ENCODE measurements at places on chromosomes 1 and 21.
A peak's percentile ranks its signal among the peaks of the same experiment; 100 is the strongest.

GRCh38 chr1:27100335-27101053 lies 54.4 kb downstream of the SLC9A1 start:
- DNase-seq, result no peak

DNA sequence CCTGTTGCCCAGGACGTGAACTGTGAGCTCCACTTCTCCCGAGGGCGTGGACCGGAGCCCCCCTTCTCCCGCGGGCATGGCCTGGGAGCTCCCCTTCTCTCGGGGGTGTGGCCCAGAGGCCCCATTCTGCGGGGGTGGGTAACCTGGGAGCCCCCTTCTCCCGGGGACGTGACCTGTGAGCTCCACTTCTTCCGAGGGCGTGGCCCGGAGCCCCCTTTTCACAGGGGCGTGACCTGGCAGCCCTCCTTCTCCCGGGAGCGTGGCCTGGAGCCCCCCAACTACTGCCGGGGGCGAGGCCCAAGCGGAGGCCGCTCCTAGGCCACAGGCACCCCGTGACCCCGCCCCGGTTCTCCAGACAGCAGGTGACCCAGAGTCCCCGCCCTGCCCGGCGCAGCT lies 320 bp downstream of the C1orf174 start:
- peak; percentile 8 for DNase-seq

GRCh38 chr1:32241001-32241763 lies 5.8 kb upstream of the FAM167B start:
- peak; percentile 46 for DNase-seq

DNA sequence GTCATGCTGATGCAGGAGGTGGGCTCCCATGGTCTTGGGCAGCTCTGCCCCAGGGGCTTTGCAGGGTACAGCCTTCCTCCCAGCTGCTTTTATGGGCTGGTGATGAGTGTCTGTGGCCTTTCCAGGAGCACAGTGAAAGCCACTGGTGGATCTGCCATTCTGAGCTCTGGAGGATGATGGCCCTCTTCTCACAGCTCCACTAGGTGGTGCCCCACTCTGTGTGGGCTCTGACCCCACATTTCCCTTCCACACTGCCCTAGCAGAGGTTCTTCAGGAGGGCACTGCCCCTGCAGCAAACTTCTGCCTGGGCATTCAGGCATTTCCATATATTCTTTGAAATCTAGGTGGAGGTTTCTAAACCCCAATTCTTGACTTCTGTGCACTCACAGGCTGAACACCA lies 1188.6 kb downstream of the MRPL39 start:
- DNase-seq, result no peak

DNA sequence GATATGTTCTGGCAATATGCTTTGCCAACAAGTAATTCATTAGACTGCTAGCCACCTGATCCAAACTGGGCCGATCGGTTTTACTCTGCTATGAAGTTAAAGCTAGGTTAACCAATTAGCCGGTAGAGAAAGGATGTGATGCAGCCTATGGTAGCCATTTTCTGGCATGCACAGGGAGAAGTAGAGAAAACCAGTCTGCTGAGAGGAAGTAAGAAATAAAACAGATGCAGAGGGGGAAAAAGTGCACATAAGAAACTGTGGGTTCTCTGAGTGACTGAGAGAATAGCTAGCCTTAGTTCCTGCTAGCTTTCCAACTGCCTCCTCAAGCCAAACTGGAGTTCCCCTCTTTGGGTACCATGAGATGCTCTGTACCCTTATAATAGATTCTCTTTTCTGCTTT lies 52.8 kb downstream of the ARID4B start:
- DNase-seq, result no peak

- DNase-seq, result no peak
Measured at GRCh38 chr1:187682112-187682511, 853.4 kb downstream of the PLA2G4A start.

DNA sequence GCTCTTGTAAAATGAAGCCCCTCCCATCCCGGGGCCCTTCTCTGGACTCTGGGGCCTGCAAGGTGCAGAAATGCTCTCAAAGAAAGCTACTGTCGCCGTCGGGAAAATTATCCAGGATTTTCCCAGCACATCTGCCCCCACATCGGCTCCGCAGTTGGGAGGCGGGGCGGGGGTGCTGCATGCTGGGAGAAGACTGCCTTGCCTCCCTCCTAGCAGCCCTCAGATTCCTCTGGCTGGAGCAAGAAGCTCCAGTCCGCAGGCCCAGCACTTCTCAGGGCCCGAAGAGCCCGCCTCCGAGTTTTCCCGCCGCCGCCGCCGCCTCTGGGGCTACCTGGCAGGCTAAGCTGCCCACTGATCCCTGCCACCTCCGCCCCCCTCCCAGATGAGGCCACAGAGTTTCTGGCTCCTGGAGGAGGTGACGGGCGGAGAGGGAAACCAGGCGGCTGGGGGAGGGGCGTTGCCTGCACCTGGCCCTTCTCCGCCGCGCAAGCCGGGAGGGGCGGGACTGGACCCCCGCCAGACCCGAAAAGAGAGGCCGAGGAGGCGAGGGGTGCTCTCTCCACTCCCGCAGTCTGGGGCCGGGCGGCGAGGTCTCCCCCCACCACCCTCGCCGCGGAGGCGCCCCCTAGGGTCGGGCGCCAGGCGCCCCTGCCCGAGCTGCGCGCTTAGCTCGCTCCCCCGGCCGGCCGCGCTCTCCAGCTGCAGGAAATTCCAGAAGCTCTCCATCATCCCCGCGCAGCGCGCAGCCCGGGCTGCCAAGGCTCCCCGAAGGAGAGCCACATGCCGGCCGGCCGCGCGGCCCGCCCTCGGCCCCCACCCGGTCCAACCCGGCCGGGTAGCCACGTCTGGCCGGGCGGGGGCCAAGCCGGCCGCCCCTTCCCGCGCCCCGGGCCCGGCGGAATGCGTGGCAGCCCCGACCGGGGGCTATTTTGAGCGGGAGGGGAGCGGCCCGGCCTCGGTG lies 28.8 kb downstream of the AHDC1 start:
- DNase-seq, result peak; percentile 89

DNA sequence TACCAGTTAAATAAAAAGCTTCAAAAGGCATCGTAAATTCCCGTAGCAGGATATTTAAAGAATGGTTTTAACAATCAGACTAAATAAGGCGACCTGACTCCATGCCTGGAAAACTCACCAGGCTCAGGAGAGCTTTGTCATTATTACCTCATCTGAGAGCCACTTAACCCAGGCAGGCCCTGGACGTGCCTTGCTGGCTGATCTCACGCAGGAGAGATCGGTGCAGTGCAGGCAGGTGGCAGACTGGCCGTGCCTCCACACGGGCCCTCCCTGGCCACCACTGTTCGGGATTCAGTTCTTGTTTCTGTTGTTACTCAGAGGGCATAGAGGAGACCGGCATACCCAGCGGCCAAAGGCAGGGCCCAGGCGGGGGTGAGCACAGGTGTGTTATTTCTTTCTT lies 6.4 kb downstream of the MT1HL1 start:
- DNase-seq, result no peak

GRCh38 chr1:56898005-56898373 lies 43.4 kb downstream of the C8A start:
- no peak for DNase-seq

DNA sequence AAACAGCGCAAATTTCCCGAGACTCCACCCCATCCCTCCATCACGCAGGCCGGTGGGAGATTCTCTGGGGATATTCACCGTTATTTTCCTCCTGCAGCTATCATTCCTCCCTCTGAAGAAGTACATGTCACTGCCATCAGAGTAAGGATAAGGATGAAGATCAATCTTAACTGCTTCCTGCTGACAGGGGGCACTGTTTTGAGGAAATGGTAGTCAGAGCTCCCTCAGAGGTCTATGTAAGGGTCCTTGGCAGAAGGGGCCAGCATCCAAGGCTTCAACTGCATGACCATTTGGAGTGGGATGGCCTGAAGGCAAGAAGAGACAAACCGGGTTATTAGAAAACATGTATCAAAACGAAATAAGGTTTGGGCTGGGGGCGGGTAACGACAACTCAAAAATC lies 111.5 kb downstream of the KCNK1 start:
- no peak for DNase-seq

GRCh38 chr1:216766633-216767327 lies 43.6 kb upstream of the ESRRG start:
- DNase-seq, result peak; percentile 14

GRCh38 chr1:48677306-48678287 lies 99.1 kb downstream of the BEND5 start:
- peak; percentile 58 for DNase-seq

- no peak for DNase-seq
Measured at GRCh38 chr1:3167255-3167654, 98.3 kb downstream of the PRDM16 start.

DNA sequence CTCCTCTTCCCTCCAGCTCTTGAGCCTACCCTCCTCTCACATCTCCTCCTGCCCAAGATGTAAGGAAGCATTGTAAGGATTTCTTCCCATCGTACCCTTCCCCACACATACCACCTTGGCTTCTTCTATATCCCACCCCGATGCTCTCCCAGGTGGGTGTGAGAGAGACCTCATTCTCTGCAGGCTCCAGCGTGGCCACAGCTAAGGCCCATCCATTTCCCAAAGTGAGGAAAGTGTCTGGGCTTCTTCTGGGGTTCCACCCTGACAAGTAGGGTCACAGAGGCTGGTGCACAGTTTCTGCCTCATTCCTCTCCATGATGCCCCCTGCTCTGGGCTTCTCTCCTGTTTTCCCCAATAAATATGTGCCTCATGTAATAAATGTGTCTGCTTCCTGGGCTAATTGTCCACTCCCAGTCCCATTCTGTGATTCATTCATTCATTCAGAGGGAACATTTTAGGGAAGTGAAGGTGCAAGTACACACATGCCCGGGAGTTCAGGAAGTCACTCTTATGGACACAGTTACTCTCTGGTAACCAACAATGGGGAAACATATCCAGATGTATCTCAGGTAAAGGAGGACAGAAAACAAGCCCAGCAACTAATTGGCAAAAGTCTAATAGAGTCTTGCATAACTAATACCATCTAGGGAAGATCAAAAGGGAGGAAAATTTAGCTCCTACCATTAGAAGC lies 1.9 kb downstream of the SPRR4 start:
- no peak for DNase-seq

GRCh38 chr1:216045400-216045799 lies 377.8 kb downstream of the USH2A start:
- peak; percentile 97 for DNase-seq

DNA sequence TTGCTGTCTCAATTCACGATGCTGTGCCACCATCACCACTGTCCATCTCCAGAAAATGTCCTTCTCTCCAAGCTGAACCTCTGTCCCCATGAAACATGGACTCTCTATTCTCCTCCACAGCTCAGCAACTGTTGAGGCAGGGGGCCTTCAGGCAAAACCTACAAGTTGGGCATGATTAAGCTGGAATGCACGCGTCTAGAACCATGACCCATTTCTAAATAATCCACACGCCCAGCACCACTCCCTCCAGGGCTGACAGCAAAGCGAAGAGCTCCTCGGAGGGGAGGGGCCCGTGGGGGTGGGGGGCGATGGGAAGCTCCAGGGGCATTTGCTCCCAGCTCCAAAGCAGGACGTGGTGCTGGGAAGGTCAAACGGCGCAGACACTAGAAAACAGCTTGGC lies 3.3 kb upstream of the HES5 start:
- DNase-seq, result peak; percentile 74

DNA sequence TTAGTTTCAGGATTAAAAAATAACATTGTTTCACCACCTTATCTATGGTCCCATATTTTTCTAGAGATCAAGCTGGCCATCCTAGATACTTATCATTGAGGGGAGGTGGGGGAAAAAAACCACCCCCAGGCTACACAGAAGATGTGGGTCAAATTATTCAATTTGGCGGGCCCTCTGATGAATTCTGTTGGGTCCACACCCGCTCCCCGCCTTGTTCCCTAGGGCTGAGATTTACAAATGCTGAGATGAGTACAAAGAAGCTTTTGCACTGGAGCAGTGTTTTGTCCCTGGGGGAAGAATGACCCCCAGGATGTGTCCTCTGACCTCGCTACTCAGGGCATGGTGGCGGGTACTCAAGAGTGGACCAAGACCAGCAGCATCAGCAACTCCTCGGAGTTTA lies 246.9 kb upstream of the TMEM51 start:
- no peak for DNase-seq

DNA sequence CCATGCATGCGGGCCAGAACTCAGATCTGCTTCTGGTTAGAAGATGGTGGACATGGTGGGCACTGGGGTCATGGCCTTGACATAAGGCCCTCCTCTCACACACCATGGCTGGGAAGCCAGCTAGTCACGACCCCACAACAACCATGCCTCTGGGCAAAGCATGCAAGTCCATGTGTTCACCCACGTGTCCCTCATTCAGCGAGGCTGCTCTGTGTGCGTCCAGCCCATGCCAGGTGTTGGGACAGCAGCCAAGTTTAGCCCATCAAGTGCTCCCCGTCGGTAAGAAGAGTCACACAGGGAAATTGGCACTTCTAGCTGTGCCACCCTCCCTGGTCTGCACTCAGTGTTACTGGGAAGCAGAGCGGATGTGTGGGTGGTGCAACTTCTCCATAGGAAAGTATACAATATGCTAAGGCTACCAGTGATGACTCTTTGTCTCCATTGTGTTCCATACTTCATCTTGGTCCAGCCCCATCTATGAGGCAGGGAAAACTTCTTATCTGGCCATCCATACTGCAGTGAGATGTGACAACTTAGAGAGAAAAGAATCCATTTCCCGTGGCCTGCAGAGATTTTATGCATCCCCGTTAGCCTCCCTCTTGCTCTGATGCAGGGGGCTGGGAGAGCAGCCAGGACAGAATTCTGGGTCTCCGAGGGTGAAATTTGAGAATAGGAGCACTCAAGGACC lies 198.0 kb downstream of the GRIK3 start:
- no peak for DNase-seq

- no peak for DNase-seq
Measured at GRCh38 chr1:22131875-22132486, 10.9 kb downstream of the WNT4 start.

GRCh38 chr1:63442141-63442475 lies 74.7 kb downstream of the ALG6 start:
- peak; percentile 47 for DNase-seq

GRCh38 chr1:202145068-202145743 lies 669 bp upstream of the ARL8A start:
- no peak for DNase-seq

- no peak for DNase-seq
Measured at GRCh38 chr1:216533776-216534175, 110.5 kb upstream of the USH2A start.

DNA sequence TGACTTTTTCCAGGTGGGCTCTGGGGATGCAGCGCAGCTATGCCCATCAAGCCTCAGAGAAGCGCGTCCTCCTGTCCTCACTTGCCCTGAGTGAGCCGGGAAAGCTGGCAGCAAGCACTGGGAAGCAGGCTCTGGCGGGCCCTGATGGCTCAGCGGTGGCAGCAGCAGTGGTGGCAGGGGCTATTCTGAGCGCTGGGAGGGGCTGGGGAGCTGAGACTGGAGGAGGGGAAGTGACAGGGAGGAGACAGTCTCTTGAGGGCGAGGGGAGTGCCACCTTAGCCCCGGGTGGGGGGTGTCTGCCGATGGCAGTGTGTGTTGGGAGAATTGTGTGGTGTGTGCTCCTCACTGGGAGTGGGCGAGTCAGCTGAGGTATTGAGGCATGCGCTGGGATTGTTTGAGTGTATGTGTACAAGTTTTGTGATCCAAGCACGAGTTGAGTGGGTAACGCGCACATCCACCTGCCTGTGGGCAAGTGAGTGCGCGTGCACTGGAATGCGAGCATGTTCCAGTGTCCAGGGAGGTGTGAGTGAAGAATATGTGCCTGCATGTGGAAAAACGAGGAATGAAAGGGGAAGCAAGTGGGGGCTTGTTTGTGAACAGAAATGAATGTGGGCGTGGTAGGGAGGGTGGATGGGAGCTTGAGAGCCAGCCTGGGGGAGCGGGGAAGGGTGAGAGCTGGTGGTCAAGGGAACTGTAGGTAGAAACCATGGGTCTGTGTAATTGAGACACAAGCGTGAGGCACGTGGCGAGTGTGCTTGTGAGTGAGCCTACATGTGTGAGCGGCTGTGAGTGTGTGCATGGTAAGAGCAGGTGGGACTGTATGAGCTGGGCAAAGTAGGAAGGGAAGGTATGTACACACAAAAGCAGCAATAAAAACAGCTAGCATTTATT lies 2.9 kb upstream of the FOXO6 start:
- no peak for DNase-seq
